ENCODE measurements at places on chromosomes 13 and 19.

DNA sequence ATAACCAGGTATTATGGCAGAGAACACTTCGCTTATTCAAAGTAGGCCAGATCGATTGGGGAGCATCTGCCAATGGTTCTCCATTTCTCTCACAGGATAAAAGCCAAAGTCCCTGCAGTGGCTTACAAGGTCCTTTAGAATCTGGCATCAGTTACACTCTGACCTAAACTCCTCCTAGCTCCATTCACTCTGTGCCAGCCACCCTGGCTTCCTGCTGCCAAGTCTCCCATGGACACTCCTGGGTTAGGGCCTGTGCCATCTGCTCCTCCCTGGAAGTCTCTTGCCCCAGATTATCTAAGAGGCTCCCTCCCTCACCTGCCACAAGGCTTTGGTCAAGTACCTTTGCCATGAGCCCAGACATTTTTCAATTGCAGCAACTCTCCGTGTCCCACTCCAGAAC lies 649.2 kb downstream of the DACH1 start:
- no peak for DNase-seq

- peak; percentile 44 for DNase-seq
Observed at GRCh38 chr19:48900477-48901406, 630 bp downstream of the NUCB1 start.

DNA sequence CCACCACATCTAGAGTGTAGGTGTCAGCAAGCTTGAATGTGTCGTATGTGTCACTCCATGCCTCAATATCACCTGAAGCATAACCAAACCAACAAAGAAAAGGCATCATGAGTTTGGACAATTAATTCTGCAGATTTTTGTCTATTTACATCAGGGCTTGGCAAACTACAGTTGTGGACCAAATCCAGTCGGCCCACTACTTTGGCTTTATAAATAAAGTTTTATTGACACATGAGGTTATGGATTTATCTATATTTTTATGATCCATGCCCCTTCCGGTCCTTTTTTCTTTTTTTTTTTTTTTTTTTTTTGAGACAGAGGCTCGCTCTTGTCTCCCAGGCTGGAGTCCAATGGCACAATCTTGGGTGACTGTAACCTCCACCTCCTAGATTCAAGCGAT lies 9.2 kb upstream of the CABP5 start:
- no peak for DNase-seq

GRCh38 chr19:38686530-38686888 lies 39.1 kb downstream of the ACTN4 start:
- DNase-seq: peak; percentile 52

- DNase-seq: no peak
Observed at GRCh38 chr13:75762076-75762937, 126.2 kb downstream of the LMO7 start.

DNA sequence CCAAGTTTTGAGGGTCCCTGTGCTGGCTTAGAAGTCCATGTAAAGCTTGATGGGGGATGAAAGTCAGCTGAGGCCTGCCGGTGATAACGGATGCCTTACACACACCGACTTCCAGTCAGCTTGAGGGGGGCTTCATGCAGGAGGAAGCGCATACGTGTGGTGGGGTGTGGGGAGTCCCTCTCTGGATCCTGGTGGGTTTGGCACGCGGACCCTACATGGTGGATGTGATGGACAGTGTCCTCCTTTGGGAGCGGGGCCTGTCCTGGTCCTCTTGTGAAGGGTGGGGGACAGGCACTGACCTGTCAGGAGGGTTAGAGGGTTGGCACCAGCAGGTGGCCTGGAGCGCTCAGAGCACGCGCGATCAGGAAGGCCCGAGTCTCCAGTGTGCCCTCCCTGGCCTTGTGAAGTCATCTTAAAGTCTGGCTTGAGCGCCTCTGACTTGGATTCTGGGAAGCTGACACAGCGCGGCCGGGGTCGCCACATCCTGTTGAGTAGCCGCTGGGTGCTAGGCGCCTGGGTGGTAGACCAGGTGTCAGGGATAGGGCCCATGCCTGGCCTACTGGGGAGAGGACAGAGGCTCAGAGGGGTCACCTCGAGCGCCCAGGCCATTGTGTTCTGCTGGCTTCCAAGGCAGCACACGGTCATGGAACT lies 2.9 kb downstream of the DAZAP1 start:
- no peak for DNase-seq

Data from activated T-cell treated with anti-CD3 and anti-CD28 coated beads, Interleukin-2, amount 50 U/mL, for 1 hour (primary cell).